Stimulated activated CD8-positive, alpha-beta memory T cell treated with anti-CD3 and anti-CD28 coated beads, Interleukin-7, amount 100 ng/mL, for 48 hours (primary cell): ENCODE measurements at places on chromosomes 6 and 20.
A peak's percentile ranks its signal among the peaks of the same experiment; 100 is the strongest.

DNA sequence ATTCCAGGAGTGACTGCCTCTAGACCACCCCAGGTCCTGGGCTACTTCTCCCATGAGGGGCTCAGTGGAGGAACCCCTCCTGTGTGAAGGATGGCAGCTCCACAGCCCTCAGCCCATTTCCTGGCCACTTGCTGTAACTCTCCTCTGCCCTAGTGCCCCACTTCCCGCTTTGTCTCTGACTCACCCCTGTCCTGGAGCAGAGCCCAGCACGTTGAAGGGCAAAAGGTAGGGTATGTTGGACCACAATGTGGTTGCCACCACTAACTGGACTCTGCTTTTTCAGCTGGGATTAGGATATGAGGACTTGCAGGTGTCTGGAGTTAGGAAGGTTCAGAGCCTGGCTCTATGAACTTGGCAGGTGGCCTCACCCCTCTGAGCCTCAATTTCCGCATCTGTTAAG, 2.4 kb downstream of the MYBL2 start:
- no peak for DNase-seq

DNA sequence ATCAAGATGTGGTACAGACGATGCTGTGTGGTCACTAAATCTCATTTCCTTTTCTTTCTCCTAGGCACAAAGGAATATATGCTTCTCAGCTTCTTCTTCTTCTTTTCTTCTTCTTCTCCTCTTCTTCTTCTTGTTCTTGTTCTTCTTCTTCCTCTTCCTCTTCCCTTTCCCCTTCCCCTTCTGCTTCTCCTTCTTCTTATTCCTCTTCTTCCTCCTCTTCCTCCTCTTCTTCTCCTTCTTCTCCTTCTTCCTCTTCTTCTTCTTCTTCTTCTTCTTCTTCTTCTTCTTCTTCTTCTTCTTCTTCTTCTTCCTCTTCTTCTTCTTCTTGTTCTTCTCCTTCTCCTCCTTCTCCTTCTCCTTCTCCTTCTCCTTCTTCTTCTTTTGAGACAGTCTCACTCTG, 190.4 kb upstream of the DTNBP1 start:
- DNase-seq = no peak

GRCh38 chr6:104711371-104711770, 148.3 kb downstream of the HACE1 start:
- no peak for DNase-seq

GRCh38 chr6:21586740-21587178, 6.8 kb upstream of the SOX4 start:
- DNase-seq = no peak

GRCh38 chr20:48558906-48559305, 268.9 kb downstream of the PREX1 start:
- no peak for DNase-seq

GRCh38 chr6:159761129-159761872, 544 bp upstream of the ACAT2 start:
- DNase-seq = no peak

DNA sequence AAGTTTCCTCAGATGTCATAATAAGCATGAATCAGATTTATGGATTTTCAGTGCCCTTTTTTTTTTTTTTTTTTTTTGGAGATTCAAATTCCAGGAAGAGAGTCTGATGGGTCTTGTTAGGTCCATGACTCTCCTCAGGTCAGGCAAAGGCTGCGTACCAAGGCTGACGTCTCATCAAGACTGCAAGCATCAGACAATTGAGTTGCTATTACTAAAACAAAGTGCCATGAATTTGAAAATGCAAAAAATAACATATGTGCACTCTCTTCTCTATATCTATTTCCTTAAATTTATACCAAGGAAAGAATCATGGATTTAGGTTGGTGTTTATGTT, 134.7 kb downstream of the FAM83B start:
- no peak for DNase-seq

DNA sequence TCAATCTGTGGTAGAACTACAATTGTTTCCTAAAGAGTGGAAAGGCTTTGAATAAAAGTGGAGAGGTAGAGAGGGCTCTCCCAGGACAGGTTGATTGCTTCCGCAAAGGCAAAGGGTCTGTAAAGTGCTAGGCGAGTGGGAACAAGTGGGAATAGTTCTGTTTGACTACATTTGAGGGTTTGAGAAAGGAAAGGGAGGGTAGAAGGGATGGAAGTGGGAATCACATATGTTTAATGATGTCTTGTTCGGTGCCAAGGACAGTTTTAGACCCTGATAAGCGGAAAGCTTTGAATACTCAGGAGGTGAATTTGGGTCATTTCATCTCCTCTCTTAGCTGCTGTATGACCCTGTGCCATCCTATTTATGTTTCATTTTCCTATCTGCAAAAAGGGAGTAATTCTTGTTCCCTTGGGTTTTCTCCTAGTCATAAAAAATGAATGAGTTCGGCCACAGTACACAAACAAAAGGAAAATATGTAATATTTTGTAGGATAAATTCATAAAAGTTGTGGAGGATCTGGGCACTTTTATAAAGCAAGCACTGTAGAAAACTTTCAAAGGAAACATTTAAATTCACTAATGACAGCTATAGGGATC, 1.7 kb upstream of the PIM1 start:
- no peak for DNase-seq

- no peak for DNase-seq
Measured at GRCh38 chr6:29726001-29726400, 2.8 kb downstream of the HLA-F start.

DNA sequence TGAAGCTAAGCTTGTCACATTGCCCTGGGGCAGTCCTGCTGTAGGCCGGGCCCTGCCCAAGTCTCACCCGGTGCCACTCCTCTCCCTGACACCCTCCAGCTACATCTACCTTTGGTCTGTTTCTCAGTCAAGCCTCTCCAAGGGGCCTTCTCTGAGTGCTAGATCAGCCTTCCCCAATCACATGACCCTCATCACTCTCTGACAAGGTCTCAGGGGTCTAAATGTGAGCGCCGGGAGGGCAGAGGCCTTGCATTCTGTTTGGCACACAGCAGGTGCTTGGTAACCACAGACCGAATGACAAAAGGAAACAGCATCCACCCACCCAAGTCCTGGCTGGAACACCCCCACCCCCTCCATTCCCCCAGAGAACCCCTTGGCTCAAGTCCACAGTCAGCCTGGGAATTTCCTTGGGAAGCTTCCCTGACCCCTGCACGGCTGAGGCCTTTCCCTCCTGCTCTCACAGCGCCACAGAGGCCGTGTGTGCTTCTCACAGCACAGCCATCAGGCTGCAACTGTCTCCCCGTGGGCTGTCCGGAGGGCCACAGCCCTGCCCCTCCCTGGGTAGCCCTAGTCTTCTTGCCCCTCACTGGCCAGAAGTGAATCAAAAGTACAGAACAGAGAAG, 32.9 kb downstream of the PKIG start:
- DNase-seq = no peak

GRCh38 chr6:119340796-119341487, 8.6 kb downstream of the MAN1A1 start:
- DNase-seq = no peak

- DNase-seq = no peak
Measured at GRCh38 chr20:31713312-31714273, 9.1 kb downstream of the BCL2L1 start.

DNA sequence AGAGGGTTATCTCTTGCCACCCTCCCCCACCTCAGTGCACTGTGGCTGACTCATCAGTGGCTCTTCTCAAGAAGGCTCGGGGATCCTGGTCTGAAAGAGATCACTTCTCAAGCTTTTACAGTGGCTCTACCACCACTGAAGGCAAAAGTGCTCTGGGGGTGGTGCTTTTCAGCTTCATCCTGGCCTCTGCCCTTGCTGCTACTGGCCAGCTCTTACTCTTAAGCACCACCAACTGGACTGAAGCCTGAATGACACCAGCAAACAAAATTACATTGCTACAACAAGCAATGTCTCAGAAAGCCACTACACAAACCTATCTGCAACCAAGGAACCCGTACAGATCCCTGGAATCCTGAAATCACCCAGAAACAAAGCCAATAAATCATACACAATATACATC, 402.1 kb downstream of the EPHA7 start:
- DNase-seq = no peak

DNA sequence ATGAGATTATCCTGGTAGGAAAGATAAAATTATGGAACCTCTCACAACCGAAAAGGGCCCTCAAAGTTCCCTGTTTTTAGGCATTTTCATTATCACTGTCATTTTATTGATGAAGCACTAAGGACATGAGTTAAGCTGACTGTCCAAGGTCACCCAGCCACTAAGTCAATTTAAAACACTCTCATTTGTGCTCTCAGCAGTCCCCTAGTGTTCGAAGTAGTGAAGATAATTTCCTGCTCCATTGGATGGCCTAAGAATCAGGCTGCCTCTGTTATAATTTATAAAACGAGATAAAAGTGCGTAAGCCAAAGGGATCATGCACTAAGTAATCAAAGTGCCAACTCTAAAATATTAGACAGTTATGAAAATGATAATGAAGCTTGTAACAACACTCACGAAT, 169.1 kb downstream of the KIF16B start:
- no peak for DNase-seq

GRCh38 chr6:75735491-75736186, 13.4 kb upstream of the MYO6 start:
- no peak for DNase-seq

- no peak for DNase-seq
Measured at GRCh38 chr6:163661272-163661671, 246.8 kb downstream of the QKI start.

- no peak for DNase-seq
Measured at GRCh38 chr6:35068206-35068605, 72.9 kb downstream of the TCP11 start.

DNA sequence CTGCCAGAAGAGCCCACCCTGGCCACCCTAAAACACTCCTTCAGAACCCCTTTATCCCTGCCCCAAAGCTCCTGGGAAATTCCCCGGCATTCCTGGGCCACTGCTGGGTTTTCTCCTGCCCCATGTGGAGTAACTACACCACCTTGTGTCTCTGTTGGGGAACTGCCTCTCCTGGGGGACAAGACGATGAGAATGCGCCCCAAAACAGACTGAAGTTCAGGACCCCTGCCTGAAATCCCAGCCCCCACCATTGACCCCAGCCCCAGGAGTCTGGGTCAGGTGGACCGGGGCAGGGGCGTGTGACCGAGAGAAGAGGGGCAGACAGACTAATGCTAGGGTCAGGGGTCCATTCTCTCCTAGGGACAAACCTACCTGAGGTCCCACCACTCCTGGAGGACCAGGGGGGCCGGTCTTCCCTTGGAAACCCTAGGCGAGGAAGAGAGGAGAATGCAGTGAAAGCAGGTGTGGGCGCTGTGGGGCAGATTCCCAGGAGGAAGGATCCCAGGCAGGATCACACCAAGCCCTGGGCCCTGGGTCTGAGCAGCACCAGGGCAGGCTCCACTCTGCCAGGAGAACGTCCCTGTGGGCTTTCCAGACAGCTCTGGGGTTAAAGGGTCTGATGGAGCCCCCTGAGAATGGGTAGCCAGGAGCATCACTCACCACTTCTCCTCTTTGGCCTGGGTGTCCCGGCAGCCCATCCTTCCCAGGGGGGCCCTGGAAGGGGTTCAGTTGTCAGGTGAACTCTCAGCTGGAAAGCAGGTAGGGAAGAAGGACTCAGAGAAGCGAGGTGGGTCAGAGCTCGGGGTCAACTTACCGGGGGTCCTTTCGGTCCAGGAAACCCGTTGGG, 19.4 kb downstream of the COL11A2 start:
- no peak for DNase-seq

- DNase-seq = no peak
Measured at GRCh38 chr6:156254240-156254639, 522.9 kb upstream of the ARID1B start.

DNA sequence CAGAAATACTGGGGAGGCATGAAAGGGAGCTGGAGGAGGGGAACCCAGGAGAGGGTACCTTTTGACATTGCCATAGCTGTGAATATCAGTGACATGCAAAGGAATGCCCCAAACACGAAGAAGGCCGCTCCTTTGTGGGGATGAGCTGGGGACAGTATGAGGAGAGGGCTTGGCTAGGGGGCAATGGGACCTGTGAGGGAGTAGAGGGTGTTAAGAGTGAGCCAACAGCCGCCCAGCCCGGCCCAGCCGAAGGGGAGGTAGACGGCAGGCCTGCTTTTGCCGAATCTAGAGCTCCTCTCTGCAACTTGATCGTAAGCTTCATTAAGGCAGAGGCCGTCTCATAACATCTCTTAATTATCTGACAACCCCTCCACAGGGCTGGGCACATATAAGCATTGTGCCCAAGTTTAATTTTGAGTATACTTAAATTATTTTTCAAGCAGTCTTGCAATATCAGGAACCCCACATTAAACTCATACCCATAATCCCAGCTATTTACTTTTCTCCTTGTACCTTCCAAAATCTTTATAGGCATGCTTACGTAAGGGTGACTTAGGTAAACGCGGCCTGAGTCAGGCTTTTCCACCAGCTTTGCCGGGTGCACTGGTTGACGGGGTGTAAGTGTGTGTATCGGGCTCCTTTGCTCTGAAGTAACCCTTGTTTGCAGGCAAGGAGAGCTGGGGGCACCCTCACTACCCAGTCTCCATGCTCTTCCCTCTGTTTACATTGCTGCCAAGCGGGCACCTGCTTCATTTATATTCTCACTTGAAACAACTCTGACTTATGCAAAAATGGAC, 24.9 kb upstream of the VEGFA start:
- DNase-seq = no peak

GRCh38 chr6:17015551-17016381, 86.1 kb upstream of the STMND1 start:
- DNase-seq = peak; percentile 22

DNA sequence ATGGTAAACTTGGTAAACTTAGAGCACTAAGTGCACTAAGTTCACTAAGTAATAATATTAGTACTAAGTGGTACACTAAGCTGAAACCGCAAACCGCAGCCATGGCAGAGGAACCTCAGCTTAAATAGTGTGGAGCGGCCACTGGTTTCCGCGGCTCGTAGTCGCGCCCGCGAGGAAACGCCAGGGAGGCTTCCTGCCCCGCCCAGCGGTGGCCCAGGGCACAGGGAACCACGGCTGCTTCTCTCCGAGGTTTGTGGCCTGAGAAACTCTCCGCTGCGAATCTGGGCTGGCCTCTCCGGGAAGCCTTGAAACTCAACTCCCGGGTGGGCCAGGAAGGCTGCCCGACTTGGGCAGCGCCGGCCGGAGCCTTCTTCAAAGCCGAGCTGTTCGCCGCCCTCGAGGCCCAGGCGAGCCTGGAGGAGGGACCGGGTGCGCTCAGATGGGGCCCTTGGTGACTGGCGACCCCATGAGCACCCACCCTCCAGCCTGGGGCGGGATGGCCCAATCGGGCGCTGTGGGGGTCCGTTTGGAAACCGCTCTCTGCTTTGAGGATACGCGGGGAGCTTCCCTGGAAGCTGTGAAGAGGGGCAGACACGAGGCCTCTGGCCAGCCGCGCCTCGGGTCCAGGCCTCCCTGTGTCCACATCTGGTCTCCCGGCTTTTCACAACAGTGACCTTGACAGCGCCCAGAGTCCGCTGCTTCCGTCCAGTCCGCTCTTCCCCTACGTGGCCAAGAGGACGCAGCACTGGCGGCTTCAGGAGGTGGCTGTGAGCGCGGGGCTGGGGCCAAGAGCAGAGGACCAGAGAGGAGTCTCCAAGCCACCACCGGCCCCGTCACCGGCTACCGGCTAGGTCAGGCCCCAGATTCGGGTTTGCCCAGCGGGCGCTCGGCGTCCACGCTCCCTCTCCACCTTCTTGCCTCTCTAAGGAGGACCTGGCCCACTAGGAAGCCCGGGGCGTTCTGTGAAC, 25.4 kb upstream of the HLA-E start:
- peak; percentile 62 for DNase-seq
